ENCODE measurements at places on chromosomes 1 and 21. TPM values are rescaled to one million over a fixed set of nuclear protein-coding genes. Genes with fewer than 3 reads are reported as not detected.
A peak's percentile ranks its signal among the peaks of the same experiment; 100 is the strongest.

- DNase-seq: no peak
Measured at GRCh38 chr21:43783098-43783700, 6.2 kb upstream of the RRP1 start.

GRCh38 chr1:209620487-209620884 lies 31.7 kb downstream of the LAMB3 start:
- DNase-seq: no peak

DNA sequence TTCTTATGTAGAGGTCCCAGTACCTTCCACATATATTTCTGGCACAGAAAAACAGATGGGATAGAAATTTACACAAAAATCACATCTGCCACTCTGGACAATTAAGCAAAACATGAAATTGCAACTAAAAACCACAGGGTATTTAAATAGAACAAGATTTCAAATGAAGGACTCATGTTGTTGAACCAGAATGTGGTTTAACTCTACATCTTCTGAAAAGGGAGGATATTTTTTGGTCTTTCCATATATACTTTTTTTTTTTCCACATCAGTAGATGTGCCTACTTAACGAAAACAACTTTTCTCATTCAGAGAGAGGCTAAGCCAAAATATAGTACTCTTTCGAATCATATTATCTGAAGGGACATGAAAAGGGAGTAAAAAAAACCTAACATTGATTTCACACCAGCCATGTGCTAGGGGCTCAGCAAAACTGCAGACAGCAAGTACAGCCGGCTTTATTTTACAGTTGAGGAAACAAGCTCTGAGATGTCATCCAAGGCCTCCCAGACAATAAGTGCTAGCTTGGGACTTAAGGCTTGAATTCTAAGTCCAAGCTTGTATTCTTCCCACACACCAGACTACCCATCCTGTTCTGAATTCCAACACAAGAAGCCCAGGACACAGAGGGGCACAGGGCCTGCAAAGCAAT lies 208.9 kb downstream of the PBX1 start:
- no peak for DNase-seq

- DNase-seq: no peak
Measured at GRCh38 chr1:154736841-154737240, 128.9 kb upstream of the ADAR start.

DNA sequence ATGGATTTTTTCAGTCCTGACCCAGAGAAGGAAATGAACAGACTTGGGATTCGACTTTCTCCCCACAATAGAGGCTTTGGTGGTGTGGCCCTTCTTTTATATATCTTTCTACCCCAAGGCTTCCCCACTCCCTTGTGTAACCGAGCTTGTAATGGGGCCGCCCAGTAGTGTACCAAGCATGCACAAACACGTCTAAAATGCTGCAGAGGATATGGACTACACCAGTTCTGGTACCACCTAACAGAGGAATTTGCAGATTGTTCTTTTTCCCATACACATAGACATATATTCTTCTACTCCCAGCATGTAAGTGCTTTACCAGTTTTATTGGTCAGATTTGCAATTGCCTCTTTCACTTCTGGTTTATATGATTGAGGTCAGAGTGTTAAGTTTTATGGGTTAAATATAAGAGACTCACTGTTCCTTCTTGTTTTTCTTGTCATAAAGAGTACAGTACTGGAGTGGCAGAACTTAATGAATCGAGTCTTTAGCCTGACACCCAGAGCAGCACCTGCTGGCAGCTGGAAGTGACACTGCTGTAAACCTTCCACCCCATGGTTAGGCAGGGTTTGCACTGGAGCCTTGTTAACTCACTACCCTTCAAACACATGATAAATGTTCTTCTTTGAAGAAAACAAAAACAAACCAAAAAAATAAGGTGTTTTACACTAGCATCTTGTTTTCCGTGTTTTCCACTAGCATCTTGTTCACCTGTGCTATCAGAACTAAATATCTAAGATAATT lies 198.6 kb downstream of the PTPRC start:
- DNase-seq: no peak

DNA sequence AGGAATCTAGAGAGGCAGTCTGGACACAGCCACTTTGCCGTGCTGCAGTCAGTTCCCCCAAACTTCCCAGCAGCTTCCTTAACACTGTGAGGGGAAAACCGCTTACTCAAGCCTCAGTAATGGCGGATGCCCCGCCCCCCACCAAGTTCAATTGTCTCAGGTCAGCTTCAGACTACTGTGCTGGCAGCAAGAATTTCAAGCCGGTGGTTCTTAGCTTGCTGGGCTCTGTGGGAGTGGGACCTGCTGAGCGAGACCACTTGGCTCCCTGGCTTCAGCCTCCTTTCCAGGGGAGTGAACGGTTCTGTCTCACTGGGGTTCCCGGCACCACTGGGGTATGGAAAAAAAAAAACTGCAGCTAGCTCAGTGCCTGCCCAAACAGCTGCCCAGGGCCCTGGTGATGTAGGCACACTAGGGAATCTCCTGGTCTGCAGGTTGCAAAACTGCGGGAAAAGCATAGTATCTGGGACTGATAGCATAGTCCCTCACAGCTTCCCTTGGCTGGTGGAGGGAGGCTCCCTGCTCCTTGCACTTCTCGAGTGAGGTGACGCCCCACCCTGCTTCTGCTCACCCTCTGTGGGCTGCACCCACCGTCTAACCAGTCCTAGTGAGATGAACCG lies 23.7 kb upstream of the HFM1 start:
- no peak for DNase-seq

- DNase-seq: no peak
Measured at GRCh38 chr1:190619724-190620123, 142.1 kb upstream of the BRINP3 start.

DNA sequence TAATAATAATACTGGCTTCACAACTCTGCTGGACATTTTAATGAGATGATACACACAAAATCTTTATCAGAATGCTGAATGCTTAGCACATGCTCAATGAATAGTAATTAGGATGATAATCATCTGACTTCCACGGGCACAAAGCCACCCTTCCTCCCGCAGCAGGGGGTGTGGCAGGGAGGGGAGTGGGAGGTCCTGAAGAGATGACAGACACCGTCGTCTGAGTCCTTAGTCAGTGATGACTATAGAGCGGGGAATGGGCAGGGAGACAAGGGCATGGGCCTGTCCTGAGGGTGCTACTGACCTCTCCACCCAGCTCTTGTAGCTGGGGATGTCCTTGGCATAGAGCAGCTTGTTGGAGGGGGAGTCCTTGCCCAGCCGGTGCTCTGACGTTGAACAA lies 117.6 kb upstream of the CD34 start:
- DNase-seq: no peak

DNA sequence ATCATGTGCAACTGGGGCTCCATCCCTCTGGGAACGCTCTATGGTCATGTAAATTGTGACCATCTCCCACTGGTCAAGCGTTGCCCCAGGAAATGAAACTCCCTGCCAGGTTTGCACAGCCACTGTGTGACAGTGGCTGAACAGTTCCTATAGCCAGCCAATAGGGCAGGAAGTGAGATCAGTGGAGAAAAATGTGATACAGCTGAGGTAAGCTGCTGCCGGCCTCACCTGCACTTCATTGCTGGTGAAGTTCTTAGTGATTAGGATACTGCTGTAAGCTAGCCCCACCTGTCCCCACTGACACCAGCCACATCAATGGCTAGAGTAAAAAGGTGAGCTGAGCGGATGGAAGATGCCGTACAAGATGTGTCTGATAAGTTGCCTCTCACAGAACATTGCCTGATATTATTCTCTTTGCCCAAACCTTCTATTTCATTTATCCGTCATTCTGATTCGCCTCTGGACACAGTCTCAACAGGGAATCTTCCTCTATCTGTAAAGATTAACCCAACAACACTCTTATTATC lies 38.4 kb upstream of the CDC42BPA start:
- DNase-seq: peak; percentile 44

UBE2U gene
- total RNA-seq: not detected

DNA sequence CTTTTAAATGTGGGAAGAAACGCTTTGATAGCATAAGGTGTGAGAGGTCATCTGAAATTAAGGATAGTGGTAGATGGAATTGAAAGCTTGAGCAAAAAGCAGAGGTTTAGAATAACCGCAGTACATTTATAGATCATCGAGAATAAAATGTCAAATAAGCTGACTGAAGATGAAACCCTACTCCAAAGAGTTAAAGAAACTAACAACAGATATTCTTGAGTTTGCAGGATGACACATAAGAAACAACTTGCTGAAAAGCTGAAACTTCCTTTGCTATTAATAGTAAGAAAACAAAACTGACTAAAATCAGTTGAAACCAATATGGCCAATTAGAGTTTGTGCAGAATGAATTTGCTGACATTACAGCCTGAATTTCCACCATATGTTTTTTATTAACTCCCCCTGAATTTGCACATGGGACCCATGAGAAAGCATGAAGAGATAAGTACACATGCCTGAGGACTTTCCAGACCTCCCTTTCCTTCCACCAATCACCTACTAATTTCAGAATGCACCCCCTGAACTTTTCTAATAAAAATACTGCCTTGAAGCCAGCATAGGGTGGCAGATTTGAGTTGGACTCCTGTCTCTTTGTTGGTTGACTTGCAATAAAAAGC lies 1.7 kb upstream of the C1orf185 start:
- DNase-seq: no peak

GRCh38 chr1:67970088-67970487 lies 80.3 kb downstream of the DIRAS3 start:
- DNase-seq: peak; percentile 71

TACSTD2 gene
- 30.7 TPM for total RNA-seq

GRCh38 chr1:181159451-181160140 lies 71.1 kb downstream of the IER5 start:
- DNase-seq: peak; percentile 78
